ENCODE measurements at places on chromosomes 6 and 20.

- no peak for DNase-seq
Observed at GRCh38 chr20:49712646-49712995, 1.1 kb downstream of the B4GALT5 start.

GRCh38 chr6:100685747-100686146 lies 195.4 kb downstream of the ASCC3 start:
- no peak for DNase-seq

GRCh38 chr20:23926526-23926880 lies 47.0 kb upstream of the CST5 start:
- no peak for DNase-seq

- DNase-seq: no peak
Observed at GRCh38 chr20:4730780-4731179, 9.1 kb downstream of the PRND start.
